ENCODE measurements at places on chromosomes 4 and X.

DNA sequence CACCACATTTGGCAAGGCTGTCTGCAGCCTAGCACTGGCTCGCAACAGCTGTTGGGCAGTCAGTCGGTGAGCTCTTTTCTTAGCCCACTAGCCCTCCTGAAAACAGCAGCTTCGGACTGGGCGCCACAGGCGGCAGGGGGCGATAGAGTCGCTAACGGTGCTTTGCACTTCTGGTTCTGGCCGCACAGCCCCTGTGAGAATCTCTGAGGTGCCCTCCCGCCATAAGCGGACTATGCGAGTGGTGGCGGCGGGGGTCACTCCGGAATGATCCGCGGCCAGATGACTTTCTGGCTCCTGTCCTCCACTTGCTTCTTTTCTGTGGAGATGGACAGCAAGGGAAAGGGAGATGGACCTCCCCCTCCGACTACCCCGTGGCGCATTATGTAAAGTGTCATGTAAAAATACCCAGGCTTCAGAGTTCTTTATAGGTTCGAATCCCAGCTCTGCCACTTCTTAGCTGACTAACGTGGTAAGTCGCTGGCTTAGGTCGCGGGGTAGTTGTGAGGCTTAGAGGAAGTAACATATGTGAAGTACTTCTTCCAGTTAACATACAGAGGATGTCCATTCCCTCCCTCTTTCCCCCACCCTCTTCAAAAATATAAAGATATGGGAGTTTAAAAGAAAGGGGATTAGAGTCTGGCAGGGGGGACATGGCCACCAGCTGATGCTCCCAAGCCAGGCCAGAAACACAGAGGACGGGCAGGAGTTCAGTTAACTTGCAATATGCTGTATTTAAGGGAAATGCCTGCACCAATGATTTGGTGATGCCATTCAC is 11.0 kb downstream of the ARHGAP36 start:
- no peak for DNase-seq

GRCh38 chr4:15848191-15848842 is 70.2 kb downstream of the CD38 start:
- DNase-seq = no peak

DNA sequence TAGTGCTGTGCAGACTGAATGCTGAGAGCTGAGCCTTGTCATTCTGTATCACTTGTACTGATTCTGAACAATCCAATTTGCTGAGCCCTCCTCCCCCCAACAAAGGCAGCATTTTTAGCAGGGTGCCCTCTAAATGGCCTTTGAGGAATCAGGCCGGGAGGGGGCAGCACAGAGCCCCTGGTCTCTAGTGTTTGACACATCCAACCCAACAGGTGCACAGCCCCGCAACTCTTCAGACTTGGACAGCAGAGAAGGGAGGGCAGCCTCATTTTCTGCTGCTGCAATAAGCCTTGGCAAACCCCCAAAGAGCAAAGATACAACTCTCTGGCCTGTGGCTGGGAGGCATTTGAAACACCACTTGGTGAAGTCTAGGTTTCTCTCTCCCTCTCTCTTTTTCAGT is 3.4 kb downstream of the ATP1B4 start:
- peak; percentile 91 for DNase-seq

DNA sequence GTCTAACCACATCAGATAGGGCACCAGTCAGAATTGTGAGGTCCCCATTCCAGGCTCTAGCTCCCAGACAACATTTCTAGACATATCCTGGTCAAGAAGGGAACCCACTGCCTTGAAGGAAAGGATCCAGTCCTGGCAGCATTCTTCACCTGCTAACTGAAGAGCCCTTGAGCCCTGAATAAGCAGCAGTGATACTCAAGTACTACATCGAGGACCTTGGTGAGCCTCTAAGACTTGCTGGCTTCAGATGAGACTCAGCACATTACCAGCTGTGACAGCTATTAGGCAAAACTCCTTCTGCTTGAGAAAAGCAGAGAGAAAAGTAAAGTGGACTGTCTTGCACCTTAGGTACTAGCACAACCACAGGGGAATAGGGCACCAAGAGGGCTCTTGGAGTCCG is 205.8 kb upstream of the F9 start:
- DNase-seq = no peak

DNA sequence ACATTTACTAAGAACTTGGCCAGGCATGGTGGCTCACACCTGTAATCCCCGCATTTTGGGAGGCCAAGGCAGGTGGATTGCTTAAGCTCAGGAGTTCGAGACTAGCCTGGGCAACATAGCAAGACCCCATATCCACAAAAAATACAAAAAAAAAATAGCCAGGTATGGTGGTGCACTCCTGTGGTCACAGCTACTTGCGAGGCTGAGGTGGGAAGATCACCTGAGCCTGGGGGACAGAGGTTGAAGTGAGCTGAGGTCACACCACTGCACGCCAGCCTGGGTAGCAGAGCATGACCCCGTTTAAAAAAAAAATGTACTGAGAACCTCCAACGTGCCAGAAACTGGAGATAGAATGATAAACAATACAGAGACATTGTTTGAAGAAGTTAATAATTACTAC is 8.0 kb downstream of the OPRPN start:
- no peak for DNase-seq

- peak; percentile 72 for DNase-seq
Measured at GRCh38 chr4:109434007-109434971, 674 bp downstream of the SEC24B start.

Measured in psoas muscle (tissue), 8 donors.